Prostate gland (tissue), 2 donors: ENCODE measurements at places on chromosomes 7 and 10. TPM values are rescaled to one million over a fixed set of nuclear protein-coding genes. Genes with fewer than 3 reads are reported as not detected.

GRCh38 chr7:25478925-25479324 is 250.6 kb upstream of the NPVF start:
- no peak overlapping the region for H3K4me3 ChIP-seq
- no peaks in the 10 kb centered on the region for H3K4me1 ChIP-seq

GRCh38 chr7:98930464-98930863 is 52.1 kb downstream of the TRRAP start:
- no peaks in the 10 kb centered on the region for H3K27me3 ChIP-seq
- H3K27ac ChIP-seq = no peak overlapping the region
- no peak overlapping the region for H3K4me3 ChIP-seq

DNA sequence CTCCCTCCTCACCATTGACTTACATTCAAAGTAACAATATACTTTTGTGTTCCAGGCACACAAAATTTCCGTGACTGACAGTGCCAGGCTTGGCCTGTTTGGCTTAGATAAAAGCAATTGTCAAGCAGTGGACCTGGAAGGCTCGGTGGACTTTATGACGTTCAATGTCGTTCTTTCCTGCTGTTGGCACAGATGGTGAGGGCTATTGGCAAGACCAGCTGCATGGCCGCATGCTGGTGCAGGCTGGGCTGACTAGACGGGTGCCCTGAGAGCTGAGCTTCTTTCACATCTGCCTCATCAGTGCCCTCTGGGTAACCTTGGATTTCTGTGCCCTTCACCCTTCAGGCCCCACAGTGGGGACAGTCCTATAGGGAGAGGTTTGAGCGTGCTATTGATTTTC is 45.2 kb downstream of the WIPF3 start:
- no peak for DNase-seq
- no peak overlapping the region for H3K27ac ChIP-seq
- peaks cover 2% of the 10 kb centered on the region for H3K27me3 ChIP-seq

DNA sequence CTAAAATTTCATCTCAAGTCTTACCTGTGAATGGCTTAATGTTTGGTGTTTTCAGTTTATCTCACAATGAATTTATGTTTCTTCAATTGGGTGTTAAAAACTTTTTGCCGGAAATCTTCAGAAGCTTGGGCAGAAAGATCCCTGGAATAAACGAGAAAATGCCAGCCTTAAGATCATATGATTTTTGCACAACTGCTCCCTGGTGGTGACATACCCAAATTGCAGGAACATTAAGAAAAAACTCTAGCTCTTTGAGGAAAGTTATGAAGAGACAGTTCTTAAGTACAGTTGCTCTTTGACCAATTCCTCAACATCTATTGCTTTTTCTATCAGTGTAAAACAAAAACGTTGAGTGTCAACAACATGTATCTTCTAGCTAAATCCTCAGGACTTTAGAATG is 48.2 kb upstream of the CREB5 start:
- no peak overlapping the region for H3K4me3 ChIP-seq
- no peaks in the 10 kb centered on the region for H3K36me3 ChIP-seq
- H3K4me1 ChIP-seq = no peaks in the 10 kb centered on the region
- H3K27me3 ChIP-seq = no peaks in the 10 kb centered on the region
- DNase-seq = no peak

The SFXN4 gene
- 22.7 TPM for total RNA-seq
